ENCODE measurements at places on chromosomes 3 and 15.

DNA sequence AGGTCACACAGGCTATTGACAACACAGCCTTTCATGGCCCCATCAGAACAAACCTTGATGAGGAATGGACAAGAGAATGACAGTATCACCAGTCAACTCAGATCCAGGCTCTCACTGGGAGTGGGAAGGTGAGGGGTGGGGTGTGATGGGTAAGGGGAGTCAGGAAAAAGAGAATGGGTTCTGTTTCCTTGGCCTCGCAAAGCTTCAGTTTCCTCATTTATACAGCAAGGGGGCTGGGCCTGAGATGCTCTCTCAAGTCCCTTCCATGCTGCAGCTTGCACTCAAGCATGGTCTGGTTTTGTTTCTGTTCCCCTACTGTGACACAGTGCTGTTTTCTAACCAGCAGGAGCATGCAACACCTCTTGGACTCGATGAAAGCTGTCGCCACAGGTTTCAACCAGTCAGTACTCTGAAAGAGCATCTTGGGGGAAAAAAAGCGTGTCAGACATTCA lies 65.7 kb upstream of the IL12A start:
- DNase-seq, result no peak

- no peak for DNase-seq
Measured at GRCh38 chr15:70417535-70417934, 319.8 kb upstream of the TLE3 start.

- no peak for DNase-seq
Measured at GRCh38 chr3:158696618-158697017, 24.2 kb upstream of the LXN start.

GRCh38 chr3:107911337-107912000 lies 179.4 kb downstream of the CD47 start:
- no peak for DNase-seq

GRCh38 chr3:195762249-195762585 lies 41.4 kb downstream of the MUC20 start:
- no peak for DNase-seq

DNA sequence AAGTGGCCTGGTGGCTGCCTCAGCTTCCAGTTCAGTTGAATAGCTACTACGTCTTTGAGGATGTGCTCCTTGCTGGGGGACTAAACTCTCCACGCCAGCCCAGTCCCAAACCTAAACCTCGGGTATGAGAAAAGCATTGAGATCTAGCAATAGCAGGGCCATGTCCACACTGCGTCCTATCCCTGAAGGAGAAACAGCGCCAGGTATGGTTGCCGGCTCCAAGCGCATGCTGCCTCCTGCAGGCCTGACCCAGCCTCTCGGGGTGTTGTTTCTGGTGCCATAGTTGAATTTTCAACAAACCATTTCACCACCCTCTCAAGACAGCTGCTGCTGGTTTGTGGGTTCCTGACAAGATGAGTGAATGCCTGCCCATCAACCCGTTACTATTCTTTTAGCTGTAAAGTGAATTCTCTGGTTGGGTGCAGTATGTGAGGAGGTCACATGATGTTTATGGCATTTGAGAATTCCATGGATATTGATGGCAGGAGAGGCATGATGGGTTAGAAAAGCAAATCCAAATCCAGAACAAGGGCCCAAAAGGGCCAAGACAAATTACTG lies 13.0 kb upstream of the SLC28A1 start:
- DNase-seq, result no peak

DNA sequence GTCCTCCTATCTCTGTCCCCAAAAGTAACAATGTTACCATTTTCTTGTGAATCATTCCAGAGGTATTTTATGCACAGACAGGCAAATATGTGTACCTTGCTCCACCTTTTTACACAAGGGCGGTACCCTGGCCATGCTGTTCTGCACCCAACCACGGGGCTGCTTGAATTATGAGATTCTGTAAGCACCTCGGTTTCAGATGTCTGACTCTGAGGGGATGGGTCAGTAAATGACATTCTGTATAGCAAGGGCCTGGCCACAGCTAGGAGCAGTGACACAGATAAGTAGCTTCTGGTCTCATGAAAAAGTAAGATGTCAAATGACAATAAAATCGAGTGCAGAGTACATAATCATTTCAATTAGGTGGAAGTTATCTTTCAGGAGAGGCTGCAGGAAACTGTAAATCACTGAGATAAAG lies 30.4 kb upstream of the FLNB start:
- DNase-seq, result no peak

DNA sequence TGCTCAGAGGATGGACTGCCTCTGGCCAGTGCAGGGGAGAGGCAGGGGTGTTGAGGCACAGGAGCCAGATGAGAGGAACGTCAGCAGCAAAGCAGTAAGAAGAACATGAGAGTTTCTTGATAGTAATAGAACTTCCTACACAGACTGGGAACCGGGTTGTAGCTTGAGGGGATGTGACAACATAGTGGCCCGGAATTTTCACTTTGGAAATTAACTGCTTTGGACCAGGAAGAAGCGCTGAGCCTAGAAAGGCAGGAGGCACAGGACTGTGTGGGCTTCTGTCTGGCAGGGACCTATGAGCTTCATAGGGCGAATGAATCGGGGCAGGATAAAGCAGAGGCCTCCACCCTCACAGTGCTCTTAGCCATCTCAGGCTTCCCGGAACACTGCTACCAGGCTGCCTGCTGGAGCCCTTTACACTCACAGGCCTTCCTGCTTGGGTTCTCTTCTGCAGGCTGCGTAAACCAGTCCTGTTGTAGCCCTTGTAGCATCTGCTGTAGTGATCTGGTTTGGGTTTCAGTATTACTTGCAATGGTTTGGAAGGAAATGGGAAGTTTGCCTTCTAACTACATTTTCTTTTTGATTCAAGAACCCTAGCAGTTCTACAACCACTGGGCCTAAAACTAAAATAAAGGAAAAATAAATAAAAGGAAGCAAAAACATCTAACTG lies 3.3 kb upstream of the ADPGK start:
- DNase-seq, result no peak

DNA sequence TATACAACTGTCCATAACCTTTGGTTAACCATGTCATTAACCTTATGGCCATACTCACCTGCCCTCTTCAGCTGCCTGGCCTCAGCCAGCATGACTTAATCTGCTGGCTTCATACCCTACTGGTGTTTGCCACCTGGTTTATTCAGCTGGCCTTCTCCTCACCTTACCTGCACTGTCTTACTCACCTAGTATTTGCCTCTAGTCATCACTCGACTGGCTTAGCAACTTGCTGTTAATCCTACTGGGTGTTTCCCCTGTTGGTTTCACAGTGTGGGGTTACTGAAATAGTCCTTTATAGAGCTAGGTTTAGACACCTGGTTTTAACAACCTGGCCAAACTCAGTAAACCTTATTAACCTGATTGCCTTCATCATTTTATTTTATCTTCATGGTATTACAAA lies 96.4 kb downstream of the IL12A start:
- DNase-seq, result no peak

DNA sequence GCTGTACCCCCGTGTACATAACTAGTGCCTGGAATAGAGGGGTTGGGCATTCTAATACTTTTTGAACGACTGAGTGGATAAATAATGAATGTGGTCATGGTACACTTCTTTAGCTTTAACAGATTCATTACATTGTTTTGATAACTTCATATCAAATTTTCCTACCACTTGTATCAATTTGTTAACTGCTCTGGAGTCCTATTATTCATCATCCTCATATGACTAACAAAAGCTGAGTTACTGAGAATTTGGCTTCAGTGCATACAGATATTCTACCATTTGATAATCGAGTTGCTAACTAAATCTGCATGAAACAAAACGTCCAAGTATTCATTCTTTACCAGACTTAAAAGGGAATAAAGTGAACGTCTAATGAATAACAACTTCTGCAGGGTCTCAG lies 31.7 kb downstream of the FRMD5 start:
- DNase-seq, result no peak

DNA sequence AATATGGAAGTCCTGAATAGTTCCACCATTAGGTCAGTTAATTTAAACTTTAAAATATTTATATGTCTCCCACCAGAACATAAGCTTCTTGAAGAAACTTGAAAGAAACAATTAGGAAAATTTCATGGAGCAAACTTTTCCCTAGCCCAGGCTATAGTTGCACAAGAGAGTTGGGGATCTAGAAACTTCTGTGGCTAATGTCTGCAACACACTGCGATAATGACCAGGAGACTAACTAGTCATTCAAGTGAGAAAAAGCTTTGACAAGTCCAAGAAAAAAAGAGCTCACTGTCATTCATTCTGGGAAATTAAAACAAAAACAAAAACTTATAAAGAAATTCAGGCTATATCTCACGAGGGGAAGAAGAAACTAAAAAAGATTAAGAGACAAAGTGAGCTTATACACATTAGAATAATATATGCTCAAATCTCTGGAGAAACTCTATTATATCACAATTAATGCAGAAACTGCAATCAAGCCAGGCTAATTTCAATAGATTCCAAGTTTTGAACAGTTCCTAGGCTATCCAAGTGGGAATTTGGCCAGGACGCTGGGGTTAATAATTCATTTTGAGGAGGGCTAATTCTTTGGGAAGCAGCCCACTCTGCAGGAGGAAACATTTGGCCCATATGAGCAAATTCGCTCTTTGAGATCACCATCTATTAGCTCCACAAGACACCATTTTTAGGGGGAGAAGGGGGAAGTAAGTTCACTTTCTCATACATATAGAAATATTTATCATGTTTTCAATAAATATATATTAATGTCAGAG lies 134.6 kb downstream of the MEIS2 start:
- DNase-seq, result no peak

DNA sequence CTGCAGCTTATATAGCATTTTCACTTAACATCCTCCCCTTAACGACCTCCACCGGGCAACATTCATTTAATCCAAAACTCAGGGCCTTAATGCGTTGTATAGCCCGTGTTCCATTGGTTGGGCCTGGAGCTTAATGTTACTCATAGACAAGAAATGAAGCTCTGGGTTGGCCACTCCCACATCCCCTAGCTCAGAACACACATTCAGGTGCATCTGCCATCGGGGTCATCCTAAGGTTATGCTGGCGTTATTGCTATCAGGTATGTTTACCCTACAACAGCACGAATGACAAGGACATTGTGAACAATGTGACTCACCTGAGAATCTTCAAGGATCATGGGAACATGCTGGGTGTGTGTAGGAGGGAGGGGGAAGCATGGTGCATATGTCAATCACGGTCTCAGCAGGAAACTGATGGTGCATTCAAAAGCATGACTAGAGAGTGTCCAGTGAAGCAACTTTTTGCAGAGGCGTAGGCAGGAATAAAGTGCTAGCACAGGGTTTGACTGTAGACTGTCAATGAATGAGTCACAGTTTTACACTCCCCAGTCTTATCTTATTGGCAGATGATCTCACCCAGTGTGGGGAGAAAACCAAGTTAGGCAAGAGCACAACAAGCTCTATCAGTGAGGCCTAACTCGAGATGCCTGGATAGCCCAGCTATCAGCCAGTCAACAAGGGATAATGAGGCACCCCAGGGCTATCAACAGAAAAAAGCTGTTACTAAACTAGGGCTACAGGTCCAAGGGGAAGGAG lies 402.1 kb upstream of the MCTP2 start:
- DNase-seq, result no peak

GRCh38 chr15:22949074-22949547 lies 31.1 kb downstream of the CYFIP1 start:
- no peak for DNase-seq

GRCh38 chr3:197942956-197943556 lies 6.9 kb upstream of the RPL35A start:
- no peak for DNase-seq

GRCh38 chr3:163362151-163362550 lies 1716.1 kb downstream of the SI start:
- no peak for DNase-seq
